ENCODE measurements at places on chromosomes 3 and 15.
A peak's percentile ranks its signal among the peaks of the same experiment; 100 is the strongest.

- no peak for DNase-seq
These were observed 171.7 kb downstream of the RORA start for GRCh38 chr15:61057376-61057775.

- no peak for DNase-seq
These were observed 531 bp downstream of the LZTFL1 start for GRCh38 chr3:45841420-45841756.

DNA sequence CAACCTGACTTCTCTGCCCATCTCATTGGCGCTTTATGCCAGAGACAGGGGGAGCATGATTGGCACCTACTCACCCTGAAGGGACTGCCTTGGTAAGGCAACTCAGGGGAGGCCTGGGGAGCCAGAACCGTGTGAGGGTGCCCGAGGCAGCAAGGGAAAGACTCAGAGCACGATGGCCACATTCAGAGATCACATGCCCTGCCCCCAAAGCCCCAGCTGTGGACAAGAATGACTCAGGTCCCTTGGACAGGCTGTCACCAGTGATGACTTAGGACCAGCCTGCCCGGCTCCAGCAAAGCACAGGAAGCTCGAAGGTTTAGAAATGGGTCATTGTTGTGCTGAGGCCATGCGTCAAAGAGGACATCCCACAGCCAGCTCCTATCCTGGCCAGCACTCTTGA, 49.1 kb upstream of the LIMD1 start:
- DNase-seq, result no peak

GRCh38 chr15:66993874-66994696, 71.3 kb upstream of the SMAD3 start:
- DNase-seq, result no peak

GRCh38 chr3:193416629-193417028, 38.1 kb upstream of the ATP13A5 start:
- DNase-seq, result no peak

DNA sequence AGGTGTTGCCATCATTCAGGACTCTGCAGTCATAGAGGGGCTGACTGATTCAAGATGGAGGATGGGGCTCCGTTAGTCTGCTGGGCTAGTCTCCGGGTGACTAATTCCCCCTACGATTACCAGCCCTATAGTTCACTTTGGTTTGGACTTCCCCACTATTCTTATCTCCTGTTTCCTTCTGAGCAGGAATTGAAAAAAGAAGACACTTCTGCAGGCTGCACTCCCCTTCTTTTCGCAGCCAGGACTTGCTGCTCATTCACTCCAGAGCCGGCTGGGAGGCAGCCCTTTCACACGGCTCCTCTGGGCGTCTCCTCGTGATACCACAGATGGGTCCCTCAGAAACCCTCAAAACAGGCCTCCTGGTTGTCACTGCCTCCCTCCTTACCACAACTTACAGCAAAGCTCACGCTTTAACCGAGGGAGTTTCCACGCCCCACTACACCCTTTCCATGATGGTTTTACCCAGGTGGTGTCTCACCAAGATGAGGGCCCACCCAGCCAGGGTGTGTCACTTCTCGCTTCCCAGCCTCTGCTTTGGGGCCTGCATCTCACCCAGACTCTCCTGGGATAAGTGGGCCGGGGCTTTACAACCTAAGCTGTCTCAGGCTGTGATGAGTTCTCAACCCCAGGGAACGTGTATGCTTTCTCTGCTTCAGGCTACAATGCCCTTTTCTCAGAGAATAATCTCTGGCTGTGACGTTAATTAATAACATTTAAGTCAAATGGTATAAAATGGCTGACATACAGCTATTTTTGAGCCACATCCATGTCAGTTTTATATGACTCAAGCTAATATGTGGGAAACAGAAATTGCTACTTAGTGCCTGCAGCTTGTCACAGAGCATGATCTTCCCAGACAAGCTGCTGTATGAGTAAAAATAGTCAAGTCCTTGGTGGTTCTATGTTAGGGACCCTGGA, 11.9 kb downstream of the CX3CR1 start:
- peak; percentile 94 for DNase-seq

GRCh38 chr3:95154766-95155165, 1091.9 kb downstream of the NSUN3 start:
- no peak for DNase-seq

GRCh38 chr3:9701006-9701405, 2.6 kb upstream of the CPNE9 start:
- no peak for DNase-seq

DNA sequence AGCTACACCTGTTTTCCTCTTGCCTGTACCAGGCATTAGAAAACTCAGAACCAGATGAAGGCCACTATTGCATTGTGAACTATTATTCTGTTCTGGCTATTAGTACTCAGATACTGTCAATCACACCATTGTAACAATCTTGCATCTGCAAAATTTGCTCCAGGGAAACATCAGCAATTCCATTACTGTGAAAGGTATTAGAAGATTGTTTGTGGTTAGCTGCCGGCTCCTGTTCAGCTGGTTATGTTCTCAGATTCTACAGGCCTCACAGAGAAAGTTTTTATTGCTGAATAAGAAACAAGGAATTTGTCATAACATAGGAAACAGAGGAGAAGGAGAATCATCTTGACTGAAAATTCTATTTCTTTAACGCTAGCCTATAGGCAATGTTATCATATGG, 179.9 kb downstream of the PLOD2 start:
- DNase-seq, result no peak

- no peak for DNase-seq
These were observed 31.9 kb upstream of the SPSB4 start for GRCh38 chr3:141019244-141019643.

- no peak for DNase-seq
These were observed 450.0 kb upstream of the KCNMB2 start for GRCh38 chr3:178086144-178086825.

DNA sequence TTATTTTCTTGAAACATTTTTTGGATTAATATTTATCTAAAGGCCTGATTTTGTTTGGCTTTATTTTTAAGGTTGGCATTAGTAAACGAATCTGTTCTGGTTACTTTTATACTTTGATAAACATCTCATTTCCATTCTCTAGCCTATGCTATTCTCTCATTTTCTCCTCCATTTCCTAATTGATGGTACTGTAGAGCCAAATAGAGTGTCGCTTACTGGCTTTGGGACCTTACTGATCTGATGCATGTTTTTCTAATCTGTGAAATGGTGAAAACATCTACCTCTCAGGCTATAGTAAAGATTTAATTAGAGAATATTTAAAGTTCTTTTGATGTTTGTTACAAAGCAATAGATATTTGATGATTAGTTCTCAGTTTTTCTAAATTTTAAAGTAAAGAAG, 1.6 kb downstream of the LNP1 start:
- DNase-seq, result no peak

GRCh38 chr3:128473180-128473519, 6.5 kb upstream of the DNAJB8 start:
- no peak for DNase-seq

DNA sequence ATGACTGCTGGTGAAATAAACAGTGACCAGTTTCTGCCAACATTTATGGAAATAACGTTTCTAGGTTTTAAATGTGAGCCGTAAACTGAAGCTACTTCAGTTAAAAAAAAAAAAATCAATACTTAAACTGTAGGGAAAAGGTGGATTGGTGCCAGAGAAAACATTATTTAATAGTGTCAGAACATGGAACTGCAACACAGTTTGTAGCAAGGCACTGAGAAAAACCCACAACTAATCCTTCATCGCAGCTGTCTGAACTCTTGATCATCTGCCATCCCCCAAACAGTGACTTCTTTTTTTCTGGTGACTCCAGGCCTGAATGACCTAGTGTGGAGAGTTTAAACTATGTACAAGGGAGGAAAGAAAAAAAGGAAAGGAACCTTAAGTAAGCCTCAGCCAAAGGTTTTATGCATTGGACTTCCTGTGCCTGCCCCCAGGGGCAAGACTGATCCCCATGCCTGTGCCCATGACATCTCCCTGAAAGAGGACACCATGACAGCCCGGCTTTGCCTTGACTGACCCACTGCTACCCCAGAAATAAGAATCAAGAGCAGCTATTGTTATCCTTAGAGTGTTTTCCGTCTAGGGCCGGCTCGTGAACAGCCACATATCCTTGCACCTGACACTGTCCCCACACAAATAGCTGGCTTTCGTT, 33.1 kb downstream of the CRTAP start:
- DNase-seq, result no peak

DNA sequence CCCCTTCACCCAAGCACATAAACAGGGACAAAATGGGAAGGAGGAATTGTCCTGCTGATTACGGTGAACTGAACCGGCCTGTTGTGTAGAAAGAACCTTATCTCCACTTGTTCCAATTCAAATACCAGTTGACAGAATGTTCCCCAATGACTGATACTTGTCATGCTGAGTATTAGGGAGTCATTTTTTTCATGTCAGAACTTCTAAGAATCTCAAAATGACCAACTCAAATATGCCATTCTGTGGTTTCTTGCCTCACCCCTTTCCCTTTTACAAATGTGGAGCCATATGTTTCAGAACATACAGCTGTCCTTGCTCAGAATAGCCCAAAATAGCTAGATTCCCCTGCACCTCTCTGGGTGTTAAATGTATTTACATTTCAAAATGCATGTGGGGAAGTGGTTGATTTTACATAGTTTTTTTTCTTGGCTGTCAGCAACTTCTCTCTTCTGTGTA, 405.9 kb upstream of the TBL1XR1 start:
- DNase-seq, result no peak

GRCh38 chr3:46423588-46423987, 16.5 kb downstream of the CCRL2 start:
- DNase-seq, result no peak

- DNase-seq, result no peak
These were observed 1.7 kb upstream of the VPS18 start for GRCh38 chr15:40892447-40893012.

GRCh38 chr3:46913644-46914043, 36.1 kb downstream of the PTH1R start:
- no peak for DNase-seq

GRCh38 chr15:31077181-31077580, 24.3 kb downstream of the TRPM1 start:
- no peak for DNase-seq

DNA sequence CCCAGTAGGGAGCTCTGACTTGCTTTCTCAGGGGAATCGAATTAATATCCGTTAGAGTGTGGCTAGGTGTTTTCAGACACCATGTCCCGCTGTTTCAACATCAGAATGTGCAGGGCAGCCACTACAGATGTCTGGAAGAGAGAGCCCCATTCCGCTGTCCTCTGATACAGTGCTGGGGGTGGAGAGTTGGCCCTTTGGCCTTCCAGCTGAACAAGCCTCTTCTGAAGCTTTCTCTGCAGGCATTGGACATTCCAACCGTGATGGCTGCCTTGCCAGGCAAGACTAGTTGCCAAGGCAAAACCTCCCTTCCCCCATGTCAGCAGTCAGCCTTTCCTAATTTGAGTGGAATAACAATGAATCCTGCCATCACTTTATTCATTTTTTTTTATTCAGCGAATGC, 1.5 kb downstream of the FAH start:
- no peak for DNase-seq

DNA sequence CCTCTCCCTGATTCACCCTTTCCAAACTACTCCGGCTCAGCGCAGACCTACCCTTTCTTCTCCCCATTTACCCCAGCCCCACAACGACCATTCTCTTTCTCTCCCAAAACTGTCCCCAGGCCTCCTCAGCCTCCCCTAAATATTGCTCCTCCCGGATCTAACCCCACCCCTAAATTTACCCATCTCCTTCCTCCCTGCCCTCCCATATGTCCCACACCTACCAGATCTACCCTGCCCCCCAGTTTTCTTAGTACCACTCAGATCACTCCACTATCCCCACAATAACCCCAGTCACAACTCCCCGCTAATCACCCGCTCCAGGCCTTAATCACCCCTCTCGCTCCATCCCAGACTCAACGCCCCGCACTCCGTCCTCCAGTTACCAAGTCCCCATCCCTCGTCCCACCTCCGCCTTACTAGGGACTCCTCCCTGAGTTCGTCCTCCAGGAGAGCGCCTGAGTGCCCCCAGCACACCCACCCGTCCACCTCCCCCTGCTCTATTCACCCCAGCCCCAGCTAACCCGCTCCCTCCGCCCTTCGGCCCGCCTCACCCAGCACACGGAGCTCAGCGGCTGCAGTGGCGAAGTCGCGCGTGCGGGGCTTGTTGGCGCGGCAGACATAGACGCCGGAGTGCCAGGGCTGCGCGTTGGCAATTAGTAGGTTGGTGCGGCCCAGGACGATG, 18.6 kb upstream of the IGDCC3 start:
- no peak for DNase-seq

- no peak for DNase-seq
These were observed 14.7 kb upstream of the SYNM start for GRCh38 chr15:99090011-99090699.

DNA sequence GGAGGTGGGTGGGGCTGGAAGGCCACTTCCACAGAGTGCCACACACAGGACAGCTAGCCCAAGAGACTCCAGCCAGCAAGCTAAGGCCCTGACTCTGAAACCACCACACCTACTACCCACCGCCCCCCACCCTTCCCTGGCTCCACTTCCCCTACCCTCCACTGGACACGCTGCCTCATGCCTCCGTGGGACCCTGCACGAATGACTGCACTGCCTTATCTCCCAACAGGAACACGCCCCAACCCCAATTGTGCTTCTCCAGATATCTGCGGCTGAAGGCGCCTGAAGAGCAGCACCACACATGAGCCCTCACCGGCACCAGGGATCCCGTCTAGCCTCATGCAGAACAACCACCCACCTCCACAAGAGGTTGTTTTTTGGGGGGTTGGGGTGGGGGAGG, 2.7 kb downstream of the LINGO1 start:
- no peak for DNase-seq

GRCh38 chr3:181362378-181362777, 349.3 kb upstream of the SOX2 start:
- DNase-seq, result no peak

DNA sequence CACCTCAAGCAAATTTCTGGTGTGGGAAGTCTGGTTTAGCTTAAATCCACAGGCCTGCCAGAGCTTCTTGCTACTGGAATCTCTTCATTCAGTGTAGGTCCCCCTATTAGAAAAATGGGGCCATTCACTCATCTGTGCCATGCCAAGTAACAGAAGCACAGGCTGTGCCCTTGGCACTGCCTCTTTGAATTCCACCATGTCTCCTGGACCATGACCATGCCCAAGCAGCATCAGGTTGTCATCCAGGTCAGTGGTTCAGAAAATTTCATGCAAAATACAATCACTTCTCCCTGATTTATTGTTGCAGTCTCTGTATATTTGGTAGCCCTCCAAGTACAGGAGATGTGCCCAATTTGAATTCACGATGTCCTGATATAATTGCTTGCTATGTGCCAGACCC, 602.1 kb upstream of the ZNF385D start:
- DNase-seq, result no peak

GRCh38 chr3:69130689-69131088, 8.3 kb upstream of the LMOD3 start:
- DNase-seq, result no peak

DNA sequence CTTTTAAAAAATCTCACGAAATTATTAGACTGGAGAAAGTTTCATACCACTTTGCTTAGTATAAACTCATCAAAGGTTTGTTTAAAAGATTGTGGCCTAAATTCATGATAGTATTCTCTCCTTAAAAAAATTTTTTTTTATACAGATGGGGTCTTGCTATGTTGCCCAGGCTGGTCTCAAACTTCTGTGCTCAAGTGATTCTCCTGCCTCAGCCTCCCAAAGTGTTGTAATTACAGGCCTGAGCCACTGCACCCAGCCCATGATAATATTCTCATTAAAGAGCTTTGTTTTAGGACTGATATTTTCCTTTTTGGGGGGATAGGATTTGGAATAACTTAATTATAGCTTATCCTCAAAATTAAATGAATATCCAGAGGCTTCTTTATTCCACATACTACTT, 19.9 kb downstream of the ECT2 start:
- no peak for DNase-seq

- no peak for DNase-seq
These were observed 43.7 kb downstream of the LRRC49 start for GRCh38 chr15:70936326-70936725.

- DNase-seq, result no peak
These were observed 233.1 kb downstream of the ZIC4 start for GRCh38 chr3:147173257-147173656.

Measured in Jurkat, Clone E6-1 (cell line).